CD4-positive, alpha-beta T cell treated with Interferon gamma for 1 hour (primary cell): ENCODE measurements at places on chromosomes 11 and 22.

DNA sequence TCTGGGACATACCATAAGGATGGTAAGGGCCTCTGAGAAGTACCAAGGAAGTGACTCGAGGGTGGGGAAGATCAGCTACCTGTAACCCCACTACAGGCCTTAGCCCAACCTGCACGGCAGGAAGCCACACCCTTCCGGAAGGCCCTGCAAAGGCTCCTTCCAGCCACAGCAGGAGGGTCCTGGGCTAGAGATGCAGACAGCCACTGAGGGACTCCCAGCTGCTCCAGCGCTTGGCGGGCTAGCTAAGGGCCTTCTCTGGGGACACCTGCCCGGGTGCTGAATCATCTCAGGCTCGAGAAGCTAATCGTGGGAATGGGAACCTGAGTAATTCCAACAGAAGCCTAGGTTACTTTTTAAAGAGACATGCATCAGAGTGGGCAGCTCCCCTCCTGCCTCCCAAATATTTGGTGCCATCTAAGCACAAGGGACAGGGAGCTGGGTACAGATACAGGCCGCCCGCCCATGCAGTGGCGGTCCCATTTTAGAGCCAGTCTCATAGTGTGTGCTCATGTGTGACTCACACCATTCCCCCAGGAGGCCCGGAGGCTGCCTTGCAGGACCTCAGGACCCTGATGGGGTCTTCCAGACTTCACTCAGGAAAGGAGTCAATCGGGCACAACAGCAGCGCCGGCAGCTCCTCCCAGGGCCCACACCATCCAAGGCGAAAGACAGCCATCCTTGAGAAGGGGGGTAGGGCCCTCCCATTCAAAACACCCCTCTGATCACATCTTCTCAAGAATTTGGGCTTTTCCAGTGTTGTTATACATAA is 8.0 kb downstream of the MYH9 start:
- DNase-seq: peak; percentile 65

DNA sequence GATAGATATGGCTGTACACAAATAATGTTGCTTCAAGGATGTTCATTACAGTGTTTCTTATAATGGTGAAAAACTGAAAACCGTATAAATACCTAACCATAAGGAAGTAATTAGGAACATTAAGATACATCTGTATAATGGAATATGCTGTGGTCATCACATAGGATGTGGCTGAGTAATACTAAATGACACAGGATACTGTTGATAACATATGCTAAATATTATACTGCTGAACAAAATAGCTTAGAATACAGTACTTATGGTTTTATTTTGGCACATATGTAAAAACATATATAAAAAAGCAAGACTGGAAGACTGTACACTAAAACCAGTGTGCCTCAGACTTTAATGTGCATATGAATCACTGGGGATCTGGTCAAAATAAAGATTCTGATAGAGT is 43.8 kb downstream of the FBXO7 start:
- no peak for DNase-seq

- no peak for DNase-seq
Observed at GRCh38 chr11:95863486-95864140, 60.3 kb downstream of the MTMR2 start.

- DNase-seq: no peak
Observed at GRCh38 chr11:65224930-65225278, 36.9 kb upstream of the POLA2 start.

- DNase-seq: no peak
Observed at GRCh38 chr11:2927851-2928604, 1.2 kb downstream of the PHLDA2 start.
